HEK293T (cell line): ENCODE measurements at places on chromosomes 1 and 21.

DNA sequence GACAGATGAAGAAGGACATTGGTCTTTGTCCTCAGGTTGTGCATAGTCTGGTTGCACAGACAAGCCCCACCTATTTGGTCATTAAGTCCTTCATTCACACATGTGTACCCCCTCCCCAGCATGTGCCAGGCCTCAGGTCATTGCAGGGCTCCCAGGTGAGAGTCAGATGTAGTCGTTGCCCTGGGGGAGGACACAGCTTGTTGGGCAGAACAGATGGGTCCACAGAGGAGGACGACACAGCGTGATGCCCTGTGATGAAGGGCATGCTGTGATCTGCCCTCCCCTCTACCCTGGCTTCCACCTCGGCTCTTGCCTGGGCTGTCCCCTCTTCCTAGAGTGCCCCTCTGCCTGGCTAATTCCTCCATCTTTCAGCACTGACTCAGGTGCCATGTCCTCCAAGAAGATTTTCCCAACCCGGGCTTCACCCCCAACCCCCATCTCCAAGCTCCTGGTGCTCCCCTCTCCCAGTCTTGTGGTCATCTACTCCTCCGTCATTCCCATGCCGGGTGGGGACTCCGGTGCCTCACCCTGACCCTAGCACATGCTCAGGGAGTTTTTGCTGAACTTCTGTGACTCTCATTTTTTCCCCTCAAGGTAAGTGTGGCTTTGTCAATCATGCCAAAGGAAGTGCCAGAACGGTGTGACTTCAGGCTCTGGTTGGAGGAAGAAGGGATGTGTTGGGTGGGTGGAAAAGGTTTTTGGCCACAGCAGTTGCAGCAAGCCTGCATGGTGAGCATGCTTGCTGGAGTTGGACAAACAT lies 220.5 kb downstream of the FOXD2 start:
- DNase-seq: no peak

GRCh38 chr1:247747616-247748015 lies 325 bp downstream of the OR14A2 start:
- DNase-seq: no peak

DNA sequence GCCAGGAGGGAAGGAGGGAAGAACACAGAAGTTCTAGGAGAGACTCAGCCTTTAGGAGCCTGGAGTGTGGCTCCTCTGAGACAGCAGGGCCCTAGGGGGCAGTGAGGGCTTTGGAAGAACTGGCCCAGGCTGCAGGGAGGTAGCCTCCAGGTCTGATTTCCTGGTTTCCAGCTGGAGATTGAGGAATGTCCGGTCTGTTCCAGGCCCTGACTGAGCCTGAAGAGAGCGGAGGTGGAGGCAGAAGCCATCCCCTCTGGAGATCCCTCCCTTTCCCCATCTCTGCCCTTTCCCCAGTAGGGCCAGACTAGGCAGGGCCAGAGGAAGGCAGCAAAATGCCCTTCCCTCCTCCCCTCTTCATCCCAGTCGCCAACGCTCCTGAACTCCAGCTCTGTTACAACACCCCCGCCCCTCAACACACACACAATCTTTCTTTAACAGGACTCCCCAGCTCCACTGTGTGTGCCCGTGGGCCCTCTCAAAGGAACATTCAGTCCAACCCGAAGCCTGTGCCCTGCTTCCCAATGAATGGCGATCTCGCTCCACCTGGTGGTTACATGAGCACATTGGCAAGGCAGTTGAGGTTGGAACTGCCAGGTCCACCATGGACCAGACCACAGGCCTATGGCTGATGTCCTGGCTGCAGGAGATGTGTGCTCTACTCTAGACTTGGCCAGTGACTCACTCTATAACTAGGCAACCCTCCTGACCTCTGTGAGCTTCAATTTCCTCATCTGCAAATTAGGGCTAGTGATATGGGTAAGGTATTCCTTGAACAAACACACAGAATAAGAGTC lies 32.0 kb downstream of the MAP7D1 start:
- DNase-seq: peak; percentile 85

GRCh38 chr1:97693601-97694000 lies 227.2 kb downstream of the DPYD start:
- DNase-seq: no peak

GRCh38 chr1:66563094-66563800 lies 29.3 kb downstream of the SGIP1 start:
- no peak for DNase-seq

DNA sequence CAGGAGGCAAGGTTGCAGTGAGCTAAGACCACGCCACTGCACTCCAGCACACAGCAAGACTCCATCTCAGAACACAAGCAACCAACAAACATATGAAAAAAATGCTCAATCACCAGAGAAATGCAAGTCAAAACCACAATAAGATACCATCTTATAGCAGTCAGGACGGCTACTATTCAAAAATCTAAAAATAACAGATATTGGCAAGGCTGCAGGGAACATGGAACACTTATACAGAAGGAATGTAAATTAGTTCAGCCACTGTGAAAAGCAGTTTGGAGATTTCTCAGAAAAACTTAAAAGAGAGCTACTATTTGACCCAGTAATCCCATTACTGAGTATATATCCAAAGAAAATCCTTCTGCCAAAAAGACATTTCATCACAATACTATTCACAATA lies 27.6 kb upstream of the POGK start:
- DNase-seq: no peak

- no peak for DNase-seq
Observed at GRCh38 chr1:167084757-167085156, 5.4 kb downstream of the GPA33 start.

- no peak for DNase-seq
Observed at GRCh38 chr1:1302951-1303509, 4.7 kb downstream of the ACAP3 start.

GRCh38 chr1:154407198-154408091 lies 2.3 kb downstream of the IL6R start:
- no peak for DNase-seq

- no peak for DNase-seq
Observed at GRCh38 chr1:72111662-72112061, 170.7 kb downstream of the NEGR1 start.

DNA sequence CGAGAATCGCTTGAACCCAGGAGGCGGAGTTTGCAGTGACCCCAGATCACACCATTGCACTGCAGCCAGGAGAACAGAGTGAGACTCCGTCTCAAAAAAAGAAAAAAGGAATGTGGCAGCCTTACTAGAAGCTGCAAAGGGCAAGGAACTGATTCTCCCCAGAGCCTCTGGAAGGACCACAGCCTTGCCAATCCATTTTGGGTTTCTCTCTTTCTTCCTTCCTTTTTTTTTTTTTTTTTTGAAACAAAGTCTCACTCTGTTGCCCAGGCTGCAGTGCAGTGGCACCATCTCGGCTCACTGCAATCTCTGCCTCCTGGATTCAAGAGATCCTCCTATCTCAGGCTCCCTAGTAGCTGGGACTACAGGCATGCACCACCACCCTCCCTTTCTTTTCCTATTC lies 9.9 kb upstream of the IFNGR2 start:
- no peak for DNase-seq

GRCh38 chr1:54551891-54552290 lies 3.9 kb downstream of the ACOT11 start:
- no peak for DNase-seq

- no peak for DNase-seq
Observed at GRCh38 chr1:204980840-204981405, 62.1 kb upstream of the CNTN2 start.

DNA sequence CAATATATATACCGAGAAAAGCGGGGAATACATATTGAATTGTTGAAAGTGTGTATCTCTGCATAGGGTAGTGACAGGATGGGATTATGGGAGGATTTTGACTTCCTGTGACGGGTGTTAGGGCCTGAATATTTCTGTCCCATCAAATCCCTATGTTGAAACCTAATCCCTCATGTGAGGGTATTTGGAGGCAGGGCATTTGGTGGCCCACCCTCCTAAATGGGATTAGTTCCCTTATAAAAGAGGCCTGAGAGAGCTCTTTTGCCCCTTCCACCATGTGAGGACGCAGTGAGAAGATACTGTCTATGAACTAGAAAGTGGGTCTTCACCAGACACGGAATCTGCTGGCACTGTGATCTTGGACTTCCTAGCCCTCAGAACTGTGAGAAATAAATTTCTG lies 137.3 kb downstream of the ZSCAN20 start:
- DNase-seq: no peak

DNA sequence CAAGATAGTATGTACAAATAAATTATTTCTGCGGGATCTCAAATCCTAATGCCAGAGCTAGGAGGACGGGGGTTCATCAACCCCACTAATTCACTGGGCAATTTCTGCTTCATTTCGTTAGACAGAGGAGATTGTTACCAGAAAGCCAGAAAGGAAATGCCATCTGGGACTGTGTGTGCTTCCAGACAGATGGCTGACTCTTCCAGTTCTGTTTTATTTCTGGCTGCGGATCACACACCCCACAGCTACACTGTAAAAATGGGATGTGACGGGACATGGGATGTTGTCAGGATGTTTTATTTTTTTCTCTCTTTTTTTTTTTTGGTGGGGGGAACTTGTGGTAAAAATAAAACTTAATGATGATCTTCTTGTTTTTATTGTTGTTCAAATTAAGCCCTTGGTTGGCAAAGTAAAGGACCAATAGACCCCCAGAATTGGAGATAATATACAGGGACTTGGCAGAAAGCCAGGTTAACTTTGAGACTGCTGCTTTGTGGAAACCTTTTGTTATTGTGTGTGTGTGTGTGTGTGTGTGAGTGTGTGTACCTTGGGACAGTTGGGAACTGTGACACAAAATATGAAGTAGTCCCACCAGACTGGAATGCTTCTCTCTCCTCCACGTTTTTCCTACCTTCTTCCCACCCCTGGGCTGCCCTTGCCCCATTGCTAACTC lies 114.5 kb downstream of the NUF2 start:
- DNase-seq: no peak

- DNase-seq: no peak
Observed at GRCh38 chr1:116326486-116326885, 46.6 kb upstream of the ATP1A1 start.

- DNase-seq: no peak
Observed at GRCh38 chr1:215345766-215346165, 221.3 kb upstream of the KCTD3 start.
